ENCODE measurements at places on chromosomes 4 and X.

DNA sequence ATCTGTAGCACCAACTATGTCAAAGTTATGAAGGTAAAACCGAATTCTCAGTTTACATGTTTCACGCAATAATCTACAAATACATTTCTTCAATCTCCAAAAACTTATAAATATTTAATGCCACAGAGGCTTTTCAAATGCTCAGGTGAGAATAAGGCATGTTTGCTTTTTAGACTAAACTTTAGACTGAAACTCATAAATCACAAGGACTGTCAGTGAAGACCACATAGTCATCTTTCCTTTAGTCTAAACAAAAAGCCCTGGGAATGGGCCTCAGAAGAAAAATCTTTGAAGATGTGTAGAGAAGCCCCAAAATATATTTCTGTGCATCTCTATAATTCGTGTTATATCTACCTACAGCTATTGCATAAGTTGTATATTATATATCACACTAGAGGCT lies 54.5 kb upstream of the DCTD start:
- DNase-seq, result no peak

DNA sequence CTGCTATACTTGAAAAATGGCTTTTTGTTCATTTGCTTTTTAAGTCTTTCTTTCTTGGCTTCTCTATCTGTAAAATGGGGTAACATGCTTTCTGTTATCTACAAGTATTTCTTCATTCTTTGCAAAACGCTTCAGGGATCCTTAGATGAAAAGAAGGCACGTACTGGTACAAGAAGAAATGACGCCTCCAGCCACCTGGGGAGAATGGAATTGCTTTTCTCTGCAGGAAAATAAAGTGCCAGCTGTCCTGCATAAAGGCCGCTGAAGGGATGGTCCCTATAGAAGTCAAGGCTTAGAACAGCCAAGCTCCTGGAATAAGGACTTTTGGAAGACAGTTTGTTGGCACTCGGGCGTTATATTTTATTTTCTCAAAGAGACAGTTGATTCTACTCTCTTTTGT lies 210.8 kb upstream of the RASGEF1B start:
- DNase-seq, result no peak

DNA sequence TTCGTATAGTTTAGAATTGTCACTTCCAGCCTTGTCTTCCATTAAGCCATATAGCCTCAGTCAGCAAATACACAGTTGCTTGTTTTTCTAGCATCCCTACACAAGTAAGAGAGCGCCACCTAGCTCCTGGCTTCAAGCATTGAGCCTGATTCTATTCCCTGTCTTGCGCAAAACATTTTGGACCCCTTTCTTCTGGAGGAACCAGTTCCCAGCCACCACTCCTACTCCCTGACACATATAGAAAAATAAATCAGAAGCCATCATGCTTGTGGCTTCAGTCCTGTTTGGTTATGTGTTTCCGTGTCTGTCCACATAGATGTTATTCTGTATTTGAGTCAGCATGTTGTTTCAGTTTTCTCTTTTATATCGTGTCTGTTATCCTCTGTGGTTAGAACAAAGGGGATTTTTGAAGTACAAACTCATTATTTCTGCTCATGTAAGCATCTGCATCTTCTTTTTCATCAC lies 59.9 kb downstream of the GK start:
- DNase-seq, result peak; percentile 27

DNA sequence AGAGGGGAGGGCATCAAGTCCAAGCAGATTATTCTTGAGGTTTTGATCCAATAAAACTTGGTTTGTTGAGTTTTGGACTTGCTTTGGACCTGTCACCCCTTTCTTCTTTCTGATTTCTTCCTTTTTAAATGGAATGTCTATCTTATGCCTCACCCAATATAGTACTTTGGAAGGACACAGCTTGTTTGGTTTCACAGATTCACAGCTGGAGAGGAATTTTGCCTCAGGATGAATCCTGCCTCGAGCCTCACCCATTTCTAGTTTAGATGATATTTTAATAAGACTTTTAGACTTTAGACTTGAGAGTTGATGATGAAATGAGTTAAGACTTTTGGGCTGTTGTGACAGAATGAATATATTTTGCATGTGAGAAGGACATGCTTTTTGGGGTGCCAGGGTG lies 136.9 kb upstream of the PDE5A start:
- DNase-seq, result no peak

GRCh38 chrX:15983034-15983433 lies 128.4 kb upstream of the AP1S2 start:
- DNase-seq, result no peak

DNA sequence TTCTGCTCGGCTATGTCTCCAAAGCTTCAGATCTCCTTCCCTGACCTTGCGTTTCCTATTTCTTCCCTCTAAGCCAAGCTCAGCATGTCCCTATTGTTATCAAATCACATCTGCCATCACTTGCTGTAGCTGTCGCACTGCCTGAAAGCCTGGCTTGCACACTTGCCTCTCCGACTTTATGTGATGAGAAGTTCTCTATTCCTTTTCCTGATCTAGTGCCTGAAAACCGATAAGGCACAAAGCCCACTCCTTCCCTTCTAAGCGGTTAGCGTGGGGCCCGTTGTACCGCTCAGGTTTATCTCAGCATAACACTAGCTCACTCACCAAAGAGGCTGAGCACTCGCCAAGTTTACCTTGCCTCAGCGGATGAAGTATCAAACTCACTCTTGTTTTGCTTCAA lies 816 bp downstream of the NMU start:
- DNase-seq, result no peak

DNA sequence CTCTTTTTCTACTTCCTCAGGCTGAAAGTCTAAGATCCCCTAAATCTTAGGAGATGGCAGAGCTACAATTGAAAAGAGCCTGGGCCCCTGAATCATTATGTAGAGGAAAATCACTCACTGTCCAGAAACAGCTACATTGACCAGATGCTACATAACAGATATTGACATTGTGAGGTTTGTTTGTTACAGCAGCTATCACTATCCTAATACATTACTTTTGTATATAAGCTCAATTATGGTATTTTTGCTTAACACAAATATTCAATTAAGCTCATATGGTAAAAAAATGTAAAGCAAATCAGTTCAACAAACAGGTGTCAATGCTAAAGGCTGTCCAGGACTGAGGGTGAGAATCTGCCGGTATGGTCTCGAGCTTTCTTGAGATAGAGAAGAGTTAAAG lies 89.4 kb downstream of the LDB2 start:
- no peak for DNase-seq

DNA sequence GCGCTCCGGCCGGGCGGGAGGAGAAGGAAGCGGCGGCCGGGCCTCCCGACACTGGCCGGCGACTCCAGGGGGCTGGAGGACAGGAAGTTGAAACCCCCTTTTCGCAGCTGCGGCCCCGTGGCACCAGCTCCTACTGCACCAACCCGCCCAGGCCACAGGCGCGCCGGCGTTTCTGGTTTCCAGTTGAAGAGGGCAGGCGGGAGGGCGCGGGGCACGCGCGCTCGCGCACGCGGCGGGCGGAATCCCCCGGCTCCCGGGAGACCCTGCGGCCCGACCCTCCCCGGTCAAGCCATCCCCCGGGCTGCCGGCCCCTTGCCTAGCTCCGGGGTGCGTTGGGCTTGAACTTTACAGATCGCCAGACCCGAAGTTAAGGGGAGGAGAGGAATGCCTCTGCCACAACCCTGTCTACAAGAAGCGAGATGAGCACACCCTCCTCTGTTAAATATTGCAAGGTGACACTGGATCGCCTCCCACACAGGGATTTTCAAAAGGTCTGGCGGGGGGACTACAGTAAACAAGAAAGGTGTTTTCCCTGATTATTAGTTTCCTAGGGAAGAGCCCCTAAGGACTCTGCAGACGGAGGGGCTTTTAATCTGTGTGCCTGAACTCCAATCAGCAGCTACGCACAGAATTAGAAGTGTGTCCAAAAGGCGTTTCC lies 1.4 kb downstream of the ELOVL6 start:
- DNase-seq, result peak; percentile 41

- DNase-seq, result no peak
Observed at GRCh38 chr4:167428156-167428555, 193.9 kb upstream of the SPOCK3 start.

- DNase-seq, result no peak
Observed at GRCh38 chr4:124504431-124504830, 208.1 kb downstream of the ANKRD50 start.

- DNase-seq, result no peak
Observed at GRCh38 chr4:20432088-20432487, 180.4 kb downstream of the SLIT2 start.

DNA sequence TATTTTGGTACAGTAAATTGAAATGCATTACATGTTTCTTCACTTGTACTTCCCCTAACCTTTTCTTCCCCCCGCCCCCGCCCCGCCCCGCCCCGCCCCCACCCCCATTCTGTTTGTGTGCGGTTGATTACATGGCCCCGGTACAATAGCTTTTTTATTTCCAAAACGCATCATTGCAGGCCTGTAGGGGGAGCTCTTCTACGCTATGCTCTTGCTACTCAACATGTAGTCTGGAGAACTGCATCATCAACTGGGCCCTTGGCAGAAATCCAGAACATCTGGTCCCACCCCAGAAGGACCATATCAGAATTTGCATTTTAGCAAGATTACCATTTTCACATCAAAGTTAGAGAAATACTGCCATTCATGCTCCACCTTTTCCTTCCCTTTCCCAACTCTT lies 333.3 kb upstream of the DDX53 start:
- DNase-seq, result no peak

- no peak for DNase-seq
Observed at GRCh38 chrX:74458736-74459135, 37.4 kb downstream of the SLC16A2 start.

DNA sequence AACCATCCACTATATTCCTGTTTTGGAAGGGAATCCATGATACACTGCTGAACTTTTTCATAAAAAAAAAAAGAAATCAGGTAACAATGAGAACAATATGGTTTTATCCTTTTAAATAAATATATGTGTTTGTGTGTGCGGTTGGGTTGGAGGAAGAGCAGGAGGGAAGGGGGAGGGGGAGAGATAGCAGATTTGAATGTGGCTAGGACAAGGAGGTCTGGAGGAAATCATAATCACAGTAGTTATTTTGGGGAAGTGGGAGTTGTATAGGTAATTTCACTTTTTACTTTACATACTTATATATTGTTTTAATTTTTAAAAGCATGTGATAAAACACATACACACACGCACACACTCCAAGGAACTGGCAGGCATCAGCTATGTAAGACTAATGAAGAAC lies 134.5 kb upstream of the MBNL3 start:
- DNase-seq, result no peak

DNA sequence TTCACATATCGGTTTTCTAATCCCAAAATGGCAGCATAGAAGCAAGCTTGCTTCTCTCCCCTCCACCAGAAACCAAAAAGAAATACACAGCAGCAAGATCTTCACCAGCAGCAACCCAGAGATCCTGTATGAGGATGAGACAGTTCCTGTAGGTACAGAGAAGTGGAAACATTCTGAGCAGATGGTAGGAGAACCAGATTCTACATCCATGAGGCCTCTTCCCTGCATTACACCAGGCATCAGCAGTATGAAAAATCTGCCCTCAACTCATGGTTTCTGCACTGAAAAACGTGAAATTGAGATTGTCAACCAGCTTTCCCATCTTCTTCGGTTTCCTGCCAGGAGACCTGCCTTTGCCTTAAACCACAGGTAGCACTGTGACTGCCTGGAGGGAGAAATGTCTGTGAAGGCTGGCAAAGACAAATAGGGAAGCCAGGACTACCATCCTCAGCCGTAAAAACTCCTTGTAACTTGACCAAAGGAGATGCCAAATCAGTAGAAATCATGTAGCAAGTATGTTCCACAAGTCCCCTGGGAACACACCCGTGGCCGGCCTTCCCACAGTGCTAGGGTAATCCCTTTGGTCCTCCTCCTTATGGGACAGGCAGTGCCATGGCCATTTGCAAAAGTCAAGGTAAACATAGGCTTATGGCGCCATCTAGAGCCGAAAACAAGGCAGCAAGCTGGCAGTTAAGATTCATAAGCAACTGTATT lies 24.0 kb upstream of the MTHFD2L start:
- DNase-seq, result peak; percentile 11

DNA sequence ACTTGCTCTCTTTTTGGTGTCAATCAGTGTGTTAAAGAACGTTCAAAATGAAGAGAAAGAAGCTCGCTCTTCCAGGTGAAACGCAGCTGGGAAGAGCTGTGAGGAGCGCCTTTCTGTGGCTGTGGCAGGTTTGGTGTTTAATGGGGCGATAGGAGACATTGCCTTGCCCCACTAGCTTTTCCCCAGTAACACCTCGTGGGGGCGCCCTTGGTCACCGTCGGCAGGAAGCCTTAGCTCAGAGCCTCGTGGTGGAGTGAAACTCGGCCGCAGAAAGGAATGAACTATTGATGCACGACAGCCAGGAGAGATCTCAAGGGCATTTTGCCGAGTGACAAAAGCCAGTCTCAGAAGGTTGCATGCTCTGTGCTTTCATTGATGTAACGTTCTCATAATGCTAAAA lies 65.1 kb downstream of the GPR143 start:
- DNase-seq, result no peak

DNA sequence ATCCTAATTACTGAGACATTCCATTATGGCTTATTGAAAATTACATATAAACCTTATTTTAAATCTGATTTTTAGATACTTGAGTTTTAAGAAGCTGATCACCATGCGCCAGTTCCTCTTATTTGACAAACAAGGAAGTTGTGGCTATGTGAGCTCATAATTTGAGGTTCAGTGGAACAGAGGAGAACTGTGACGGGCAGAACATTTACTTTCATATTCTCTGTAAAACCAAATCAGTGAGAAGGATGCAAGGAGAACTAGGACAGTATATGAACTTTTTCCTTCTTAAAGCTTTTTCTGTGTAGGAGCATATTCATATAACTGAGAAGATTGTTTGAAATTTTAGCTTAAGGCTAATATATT lies 25.3 kb downstream of the STIM2 start:
- peak; percentile 70 for DNase-seq

DNA sequence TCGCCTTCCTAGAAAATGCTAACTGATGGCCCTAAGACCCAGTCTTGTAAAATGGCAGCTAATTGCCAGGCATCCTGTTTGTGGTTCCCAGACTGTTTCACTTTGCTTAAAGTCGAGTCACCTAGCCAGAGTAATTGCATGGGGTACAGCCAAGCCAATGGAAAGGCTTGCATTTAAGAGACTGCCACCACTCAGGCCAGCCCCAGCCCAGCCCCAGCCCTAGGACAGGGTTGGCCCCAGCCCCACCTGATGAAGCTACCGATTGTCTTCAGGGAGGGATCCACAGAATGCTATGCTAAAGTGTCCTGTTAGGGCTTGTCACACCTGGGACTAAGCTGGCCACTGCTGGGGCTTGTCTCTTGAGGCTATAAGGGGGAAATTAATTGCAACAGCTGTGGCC lies 194.6 kb upstream of the KLF3 start:
- DNase-seq, result no peak

GRCh38 chr4:79987401-79987800 lies 85.6 kb downstream of the ANTXR2 start:
- no peak for DNase-seq
